Renal pelvis (tissue), 12 donors: ENCODE measurements at places on chromosomes 13 and 19.

DNA sequence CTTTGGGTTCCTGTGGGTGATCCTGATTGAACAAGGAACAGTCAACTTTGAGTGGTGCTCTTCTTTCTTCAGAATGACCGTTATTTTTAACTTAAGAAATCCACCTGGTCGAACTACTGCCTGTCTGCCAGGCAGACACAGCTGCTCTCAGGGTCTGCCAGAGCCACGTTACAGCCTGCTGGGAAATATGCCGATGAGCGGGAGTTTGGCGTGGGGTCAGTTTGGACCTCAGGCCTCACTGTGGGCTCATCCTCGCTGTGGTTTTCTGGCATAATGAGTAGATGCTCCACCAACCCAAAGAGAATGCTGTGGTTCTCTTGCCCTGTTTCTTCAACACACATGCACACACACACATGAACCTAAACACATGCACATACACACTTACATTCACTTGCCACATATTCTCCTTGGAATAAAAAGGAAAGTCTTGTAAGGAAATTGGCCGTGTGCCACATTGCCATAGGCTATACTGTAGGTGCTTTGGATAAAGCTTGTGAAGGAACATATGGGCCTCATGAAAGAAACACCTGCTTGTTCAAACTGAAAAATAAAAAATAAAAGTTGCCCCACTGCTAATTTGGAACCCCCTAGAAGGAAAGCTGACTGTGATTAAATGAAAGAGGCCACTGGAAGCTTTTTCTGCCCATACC is 598.7 kb upstream of the KLF12 start:
- DNase-seq: no peak

DNA sequence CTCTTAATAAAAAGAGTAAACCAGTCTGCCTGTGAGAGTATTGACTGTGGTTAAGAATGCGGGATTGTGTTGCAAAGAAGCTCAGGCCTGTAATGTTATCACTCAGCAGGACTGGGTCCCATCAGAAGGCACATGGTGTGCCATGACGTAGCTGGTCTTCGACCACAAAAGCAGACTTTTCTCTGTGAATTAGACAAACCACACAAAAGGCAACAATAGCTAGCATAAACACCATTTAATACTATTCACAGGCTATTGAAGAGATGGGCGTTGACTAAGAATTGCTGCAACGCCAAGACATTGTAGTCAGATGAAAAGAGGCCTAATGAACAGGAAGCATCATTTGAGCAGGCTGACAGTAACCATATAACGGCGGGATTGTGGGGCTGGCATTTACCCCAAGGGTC is 235.6 kb upstream of the SOX21 start:
- no peak for DNase-seq

DNA sequence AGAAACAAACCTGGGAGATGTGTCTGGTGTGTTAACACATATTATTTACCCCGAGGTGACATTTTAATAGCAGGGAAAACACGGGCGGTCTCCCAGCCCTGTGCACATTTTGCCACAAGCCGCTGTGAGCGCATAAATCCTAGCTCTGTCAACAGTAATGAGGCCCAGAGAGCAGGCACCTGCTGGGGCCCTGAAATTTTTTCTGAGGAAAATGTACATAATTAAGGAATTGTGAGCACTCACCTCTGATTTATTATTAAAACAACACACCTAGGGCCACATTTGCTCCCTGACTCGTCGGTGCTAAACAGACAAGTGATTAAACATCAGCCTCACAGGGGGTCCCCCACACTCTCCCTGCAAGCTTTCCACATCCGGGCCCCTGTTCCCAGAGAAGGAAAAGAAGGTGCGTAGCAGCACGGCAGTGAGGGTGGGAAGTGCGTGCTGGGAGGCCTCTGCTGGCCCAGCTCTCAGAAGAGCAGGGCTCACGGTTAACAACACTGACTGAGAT is 616.3 kb downstream of the UQCRFS1 start:
- DNase-seq: peak; percentile 82

GRCh38 chr19:48415395-48415794 is 21.9 kb downstream of the GRIN2D start:
- no peak for DNase-seq

- DNase-seq: no peak
These were observed 30.3 kb downstream of the SHISA2 start for GRCh38 chr13:26021516-26021915.

GRCh38 chr13:93249364-93250306 is 23.0 kb downstream of the GPC6 start:
- no peak for DNase-seq

DNA sequence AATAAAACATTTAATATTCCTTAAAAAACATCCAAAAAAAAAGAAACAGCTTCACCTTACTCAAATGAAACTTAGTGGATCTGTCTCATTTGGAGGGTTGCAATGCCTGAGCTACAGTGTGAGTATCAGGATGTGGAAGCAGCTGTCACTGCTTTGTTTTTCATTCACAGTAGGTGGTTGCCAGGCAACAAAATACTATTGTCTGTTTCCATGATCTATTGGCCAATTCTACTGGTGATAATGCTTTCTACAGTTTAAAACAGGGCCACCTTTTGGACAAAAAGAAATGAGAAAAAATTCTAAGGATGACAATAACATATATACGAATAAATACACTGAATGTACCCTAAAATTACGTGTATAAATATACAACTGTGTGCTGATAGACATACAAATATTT is 3.0 kb downstream of the ENOX1 start:
- peak; percentile 42 for DNase-seq

- no peak for DNase-seq
These were observed 11.2 kb upstream of the CLDN10 start for GRCh38 chr13:95541308-95541707.

DNA sequence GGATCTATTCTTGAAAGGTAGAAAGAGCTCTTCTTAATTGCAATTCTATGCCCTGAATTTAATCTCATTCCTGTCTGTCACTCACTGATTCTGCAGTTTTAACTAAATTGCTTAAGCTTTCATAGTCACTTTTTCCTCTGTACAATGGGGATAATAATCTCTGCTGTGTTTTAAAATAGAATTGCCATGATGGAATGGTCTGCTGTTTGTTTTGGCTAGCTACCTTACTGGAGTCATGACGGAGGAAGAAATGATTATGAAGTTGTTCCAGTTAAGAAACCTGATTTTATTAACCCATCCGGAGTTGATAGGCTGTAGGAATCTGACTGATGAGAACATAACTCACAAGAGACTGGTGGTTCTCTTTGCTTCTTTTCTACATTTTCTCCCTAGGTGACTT is 54.9 kb upstream of the ITM2B start:
- no peak for DNase-seq
